Occipital lobe (tissue), 3 donors: ENCODE measurements at places on chromosomes 7 and 10.

DNA sequence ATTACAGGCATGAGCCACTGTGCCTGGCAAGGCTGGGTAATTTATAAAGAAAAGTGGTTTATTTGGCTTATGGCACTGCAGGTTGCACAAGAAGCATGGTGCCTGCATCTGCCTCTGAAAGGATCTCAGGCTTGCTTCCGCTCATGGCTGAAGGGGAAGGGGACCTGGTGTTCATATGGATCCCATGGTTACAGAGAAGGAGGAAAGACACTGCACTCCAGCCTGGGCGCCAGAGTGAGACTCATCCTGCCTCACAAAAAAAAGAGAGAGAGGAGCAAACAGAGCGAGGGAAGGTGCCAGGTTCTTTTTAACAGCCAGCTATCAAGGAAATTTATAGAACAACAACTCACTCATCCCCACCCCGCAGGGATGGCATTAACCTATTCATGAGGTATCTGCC, 36.2 kb downstream of the HIP1 start:
- no peak for DNase-seq

DNA sequence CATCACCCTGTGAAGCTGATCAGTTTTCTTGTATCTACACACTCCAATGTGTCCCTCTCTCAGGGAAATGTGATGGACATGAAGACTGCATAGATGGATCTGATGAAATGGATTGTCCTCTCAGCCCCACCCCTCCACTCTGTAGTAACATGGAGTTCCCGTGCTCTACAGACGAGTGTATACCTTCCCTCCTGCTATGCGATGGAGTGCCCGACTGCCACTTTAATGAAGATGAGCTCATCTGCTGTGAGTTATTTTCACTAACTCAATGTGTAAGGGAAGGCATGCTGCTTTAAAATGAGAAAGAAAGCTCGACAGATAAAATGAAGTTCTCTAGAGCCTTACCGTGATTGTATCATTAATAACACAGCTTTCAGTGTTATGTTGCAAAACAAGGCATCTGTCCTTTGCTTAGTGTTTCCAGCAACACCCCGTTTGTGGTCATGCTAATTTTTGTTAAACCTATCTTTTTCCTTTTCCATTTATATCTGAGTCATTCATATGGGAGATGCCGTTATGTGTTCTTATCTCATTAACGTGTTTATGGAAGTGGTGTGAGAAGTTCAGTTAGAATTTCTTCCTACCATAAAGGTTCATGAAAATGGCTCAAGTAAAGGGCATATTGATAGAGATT, 220.9 kb upstream of the PLXDC2 start:
- no peak for DNase-seq

GRCh38 chr7:38806912-38807311, 102.1 kb downstream of the VPS41 start:
- no peak for DNase-seq

DNA sequence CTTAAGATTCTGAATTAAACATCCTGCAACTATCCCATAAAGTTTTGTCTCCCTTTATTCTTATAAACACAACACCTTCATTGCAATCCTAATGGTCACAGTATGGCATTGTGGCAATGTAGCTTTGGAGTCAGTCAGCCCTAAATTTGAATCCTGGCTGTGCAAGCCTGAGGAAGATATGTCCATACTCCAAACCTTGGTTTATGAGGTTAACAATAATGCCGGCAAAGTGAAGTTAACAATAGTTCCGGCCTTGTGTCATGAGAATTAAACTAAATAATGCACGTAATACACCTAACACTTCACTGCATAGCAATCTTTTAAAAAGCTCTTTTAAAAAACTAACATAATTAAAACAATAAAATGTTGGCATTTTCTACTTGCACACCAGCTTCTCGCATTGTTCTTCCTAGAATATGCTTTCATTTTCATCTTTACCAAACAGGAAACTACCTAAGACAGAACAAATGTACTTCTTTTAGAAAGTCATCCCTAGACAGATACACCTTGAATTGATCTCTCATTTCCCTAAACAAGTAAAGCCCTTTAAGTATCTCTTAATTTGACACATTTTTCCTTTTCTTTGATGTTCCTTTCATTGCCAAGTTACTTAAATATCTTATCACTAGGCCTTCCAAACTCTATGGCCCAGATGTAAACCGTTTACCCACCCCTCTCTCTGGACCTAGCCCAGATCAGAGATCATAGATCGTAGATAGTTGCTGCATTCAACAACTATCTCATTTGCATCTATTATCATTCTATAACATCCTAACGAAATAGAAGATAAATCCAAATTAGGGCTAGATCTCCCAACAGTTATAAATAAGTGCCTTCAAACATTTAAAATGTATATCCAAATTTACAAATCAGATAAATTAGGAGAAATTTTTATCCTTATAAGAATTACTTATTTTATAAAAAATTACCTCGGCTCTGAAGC, 66.7 kb downstream of the CREB3L2 start:
- DNase-seq, result no peak

DNA sequence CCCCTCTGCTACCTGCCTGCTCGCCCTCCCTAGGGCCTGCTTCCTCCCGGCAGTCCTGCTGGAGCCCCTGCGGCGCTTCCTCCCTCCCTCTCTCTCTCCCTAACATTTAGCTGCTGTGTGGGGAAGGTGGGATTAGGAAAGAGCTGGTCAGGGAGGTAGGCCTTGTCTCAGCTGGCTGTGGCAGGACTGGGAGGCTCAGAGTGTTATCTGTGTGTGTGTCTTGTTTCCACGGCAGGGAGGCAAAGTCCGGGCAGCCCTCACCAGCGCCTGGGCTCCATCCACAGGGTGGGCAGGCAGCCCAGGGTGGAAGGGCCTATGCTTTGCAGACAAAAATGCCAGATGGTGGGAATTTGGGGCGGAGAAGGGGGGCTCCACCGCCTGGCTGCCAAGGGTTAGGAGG, 105.7 kb downstream of the RPS24 start:
- no peak for DNase-seq
